ENCODE measurements at places on chromosomes 16 and 17. TPM values are rescaled to one million over a fixed set of nuclear protein-coding genes. Genes with fewer than 3 reads are reported as not detected.

DNA sequence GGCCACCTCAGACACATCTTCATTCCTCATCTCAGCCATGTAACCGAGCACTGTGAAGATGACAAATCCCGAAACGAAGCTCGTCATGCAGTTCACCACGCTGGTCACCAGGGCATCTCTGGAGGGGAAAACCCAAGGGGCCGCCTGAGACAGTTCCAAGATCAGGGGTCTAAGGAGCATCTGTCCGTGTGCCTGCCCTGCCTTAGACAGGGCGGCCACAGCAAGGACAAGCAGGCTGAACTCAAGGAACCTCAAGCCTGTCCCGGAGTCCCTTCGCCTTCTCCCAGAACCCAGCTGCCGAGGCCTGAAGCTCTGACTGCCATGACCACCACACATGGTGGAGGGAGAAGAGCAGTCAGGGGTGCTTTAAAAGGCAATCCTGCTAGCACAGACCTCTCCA lies 22.7 kb downstream of the SLC6A4 start:
- H3K27ac ChIP-seq: no peak overlapping the region
- no peak overlapping the region for H3K4me3 ChIP-seq
- H3K36me3 ChIP-seq: no peaks in the 10 kb centered on the region
- no peaks in the 10 kb centered on the region for H3K27me3 ChIP-seq
- no peaks in the 10 kb centered on the region for H3K4me1 ChIP-seq
- DNase-seq: no peak

GRCh38 chr17:82734987-82735866 lies at the start of gene FN3K:
Gene FN3K, plus strand, starts transcription at chr17:82735615. Its CDS starts 22 bp downstream, at chr17:82735637.
- H3K4me3 ChIP-seq: peak within 1 kb of the TSS; percentile 58
- peak; percentile 19 for DNase-seq
- H3K36me3 ChIP-seq: no peaks in the 10 kb centered on the region
- H3K4me1 ChIP-seq: no peaks in the 10 kb centered on the region
- no peaks in the 10 kb centered on the region for H3K27me3 ChIP-seq

SLC2A4 gene
- not detected for total RNA-seq

DNA sequence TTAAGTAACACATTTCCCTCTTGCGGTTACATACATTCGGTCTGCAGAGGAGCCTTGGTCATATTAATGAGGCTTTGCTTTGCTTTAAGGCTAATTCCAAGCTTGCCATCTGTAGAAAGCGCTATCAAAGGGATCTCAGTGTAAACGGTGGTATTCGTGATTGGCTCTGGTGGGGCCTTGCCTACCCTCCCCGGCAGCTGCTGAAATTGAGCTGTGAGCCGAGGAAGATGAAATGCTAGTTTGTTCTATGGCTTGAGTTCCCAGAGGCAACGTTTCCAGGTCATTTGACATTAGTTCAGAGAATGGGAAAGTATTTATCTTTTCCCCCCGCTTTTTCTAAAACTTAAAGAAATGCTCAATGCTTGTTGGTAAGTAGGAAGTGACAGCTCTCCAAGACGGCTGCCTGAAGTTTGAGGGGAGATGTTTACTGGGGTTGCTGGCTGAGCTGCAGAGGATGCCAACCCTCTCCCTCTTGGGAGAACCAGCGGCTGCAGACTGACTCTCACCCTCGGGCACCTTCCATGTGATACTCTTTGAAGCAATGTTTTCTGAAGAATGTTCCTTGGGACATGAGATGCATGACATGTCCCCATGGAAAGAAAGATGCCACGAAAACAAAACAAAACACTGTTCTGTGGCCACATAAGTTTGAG lies 458.7 kb upstream of the EEF2KMT start:
- H3K27me3 ChIP-seq: no peaks in the 10 kb centered on the region
- no peaks in the 10 kb centered on the region for H3K4me1 ChIP-seq
- DNase-seq: no peak
- no peaks in the 10 kb centered on the region for H3K36me3 ChIP-seq
- H3K27ac ChIP-seq: no peak overlapping the region

TEX19 gene
- total RNA-seq: not detected

GRCh38 chr16:57713596-57713995 lies 19.0 kb downstream of the DRC7 start:
- no peak overlapping the region for H3K4me3 ChIP-seq
- no peaks in the 10 kb centered on the region for H3K27me3 ChIP-seq
- H3K36me3 ChIP-seq: no peaks in the 10 kb centered on the region
- DNase-seq: no peak
- no peaks in the 10 kb centered on the region for H3K4me1 ChIP-seq

- H3K4me3 ChIP-seq: no peak overlapping the region
- no peaks in the 10 kb centered on the region for H3K36me3 ChIP-seq
Observed at GRCh38 chr16:27717726-27718125, 167.8 kb downstream of the KATNIP start.

- H3K4me1 ChIP-seq: no peaks in the 10 kb centered on the region
- H3K4me3 ChIP-seq: no peak overlapping the region
- no peak for DNase-seq
- no peaks in the 10 kb centered on the region for H3K36me3 ChIP-seq
- H3K27ac ChIP-seq: no peak overlapping the region
- no peaks in the 10 kb centered on the region for H3K27me3 ChIP-seq
Observed at GRCh38 chr16:84879569-84880487, 60.0 kb downstream of the CRISPLD2 start.

TNFSF12 gene
- 39.0 TPM for total RNA-seq

DNA sequence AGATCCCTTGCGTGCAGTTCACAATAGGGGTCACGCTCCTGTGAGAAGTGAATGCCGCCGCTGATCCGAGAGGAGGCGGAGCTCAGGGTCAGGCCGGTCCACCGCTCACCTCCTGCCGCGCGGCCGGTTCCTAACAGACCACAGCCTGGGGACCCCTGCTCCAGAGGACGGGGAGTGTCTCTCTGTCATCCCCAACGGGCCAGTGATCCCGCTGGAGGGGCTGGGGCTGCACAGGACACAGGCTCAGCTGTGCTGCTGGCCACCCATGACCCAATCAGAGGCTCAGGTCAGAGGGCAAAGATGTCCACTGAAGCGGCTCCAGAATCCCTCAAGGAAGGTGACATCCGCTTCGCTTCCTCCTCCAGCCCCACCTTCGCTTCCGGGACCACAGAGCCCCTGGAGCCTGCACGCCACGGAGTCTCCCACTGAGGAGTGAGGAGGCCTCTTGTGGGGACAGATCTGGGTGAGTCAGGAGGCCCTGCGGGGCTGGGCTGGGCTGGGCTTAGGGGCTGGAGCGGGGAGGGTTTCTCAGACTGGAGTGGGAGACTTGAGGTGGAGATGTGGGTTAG lies 115.4 kb downstream of the METRNL start:
- H3K27me3 ChIP-seq: no peaks in the 10 kb centered on the region
- peaks cover 15% of the 10 kb centered on the region for H3K4me1 ChIP-seq
- H3K27ac ChIP-seq: no peak overlapping the region
- H3K4me3 ChIP-seq: no peak overlapping the region
- no peak for DNase-seq

DNA sequence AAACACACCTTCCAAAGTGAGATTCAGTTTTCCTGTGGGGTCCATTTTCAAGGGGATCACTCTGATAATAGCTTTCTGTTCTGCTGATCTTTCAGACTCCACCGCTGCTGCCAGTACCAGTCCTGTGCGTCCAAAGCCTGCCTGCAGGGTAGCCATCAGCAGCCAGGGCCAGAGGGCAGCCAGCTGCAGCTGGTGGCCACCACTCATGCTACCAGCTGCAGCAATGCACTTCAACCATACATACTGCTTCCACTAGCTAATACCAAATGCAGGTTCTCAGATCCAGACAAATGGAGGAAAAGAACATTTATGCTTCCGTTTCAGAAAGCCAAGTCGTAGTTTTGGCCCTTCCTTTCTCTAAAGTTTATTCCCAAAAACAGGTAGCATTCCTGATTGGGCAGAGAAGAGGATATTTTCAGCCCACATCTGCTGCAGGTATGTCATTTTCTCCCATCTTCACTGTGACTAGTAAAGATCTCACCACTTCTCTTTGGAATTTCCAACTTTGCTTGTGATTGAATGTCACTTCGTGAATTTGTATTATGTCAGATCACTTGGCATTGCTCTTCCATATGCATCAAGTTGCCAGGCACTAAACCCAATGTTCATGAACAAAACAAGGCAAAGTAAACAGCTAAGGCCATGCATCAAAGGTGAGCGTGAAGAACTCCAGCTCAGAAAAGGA lies 1.8 kb downstream of the RNF43 start:
- DNase-seq: no peak
- no peaks in the 10 kb centered on the region for H3K4me1 ChIP-seq
- H3K27me3 ChIP-seq: no peaks in the 10 kb centered on the region
- H3K27ac ChIP-seq: no peak overlapping the region
- no peak overlapping the region for H3K4me3 ChIP-seq
- H3K36me3 ChIP-seq: no peaks in the 10 kb centered on the region

- H3K4me1 ChIP-seq: no peaks in the 10 kb centered on the region
- H3K27me3 ChIP-seq: no peaks in the 10 kb centered on the region
- H3K4me3 ChIP-seq: no peak overlapping the region
- no peak overlapping the region for H3K27ac ChIP-seq
Observed at GRCh38 chr16:47054306-47054705, 80.8 kb upstream of the DNAJA2 start.

ALDH3A1 gene
- not detected for total RNA-seq

- H3K4me3 ChIP-seq: peak overlapping the region; percentile 35
- DNase-seq: peak; percentile 60
- peaks cover 4% of the 10 kb centered on the region for H3K4me1 ChIP-seq
- no peaks in the 10 kb centered on the region for H3K36me3 ChIP-seq
Observed at GRCh38 chr17:40362696-40363110, 1.8 kb downstream of the GJD3 start.

EXOSC6 gene
- total RNA-seq: 36.4 TPM

DNA sequence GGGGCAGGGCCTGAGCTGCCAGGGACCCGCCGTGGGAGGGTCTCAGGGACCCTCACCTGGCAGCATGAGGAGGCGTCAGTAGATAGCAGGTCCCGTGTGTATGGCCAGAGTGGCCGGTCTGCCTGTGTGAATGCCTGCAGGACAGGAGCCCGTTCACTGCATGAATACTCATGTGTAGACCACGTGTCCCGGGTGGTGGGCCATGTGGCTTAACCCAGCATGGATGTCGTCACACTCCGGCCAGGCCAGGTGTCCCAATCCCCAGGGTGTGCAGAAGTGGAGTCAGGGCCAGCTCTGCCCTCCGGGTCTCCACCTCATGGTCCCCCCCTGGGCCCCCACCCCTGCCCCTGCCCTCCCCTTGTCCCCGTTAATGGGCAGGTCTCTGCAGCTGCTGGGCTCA lies 53.7 kb downstream of the BAHCC1 start:
- H3K4me1 ChIP-seq: peaks cover 10% of the 10 kb centered on the region
- no peaks in the 10 kb centered on the region for H3K36me3 ChIP-seq
- no peaks in the 10 kb centered on the region for H3K27me3 ChIP-seq
- DNase-seq: no peak
- H3K4me3 ChIP-seq: no peak overlapping the region

- no peak overlapping the region for H3K4me3 ChIP-seq
- H3K4me1 ChIP-seq: no peaks in the 10 kb centered on the region
- no peak for DNase-seq
- H3K27me3 ChIP-seq: no peaks in the 10 kb centered on the region
Observed at GRCh38 chr16:19859603-19860002, 25.0 kb downstream of the GPRC5B start.

MYL11 gene
- 1.6 TPM for total RNA-seq

GRCh38 chr17:32720671-32721070 lies 156.3 kb downstream of the MYO1D start:
- no peak for DNase-seq
- no peak overlapping the region for H3K27ac ChIP-seq
- H3K36me3 ChIP-seq: no peaks in the 10 kb centered on the region
- H3K4me3 ChIP-seq: no peak overlapping the region
- no peaks in the 10 kb centered on the region for H3K27me3 ChIP-seq

KRT23 gene
- 0.83 TPM for total RNA-seq

FN3K gene
- 14.1 TPM for total RNA-seq
